CD4-positive, alpha-beta T cell treated with Interleukin-17A for 1 hour (primary cell): ENCODE measurements at places on chromosomes 6 and 20.
A peak's percentile ranks its signal among the peaks of the same experiment; 100 is the strongest.

DNA sequence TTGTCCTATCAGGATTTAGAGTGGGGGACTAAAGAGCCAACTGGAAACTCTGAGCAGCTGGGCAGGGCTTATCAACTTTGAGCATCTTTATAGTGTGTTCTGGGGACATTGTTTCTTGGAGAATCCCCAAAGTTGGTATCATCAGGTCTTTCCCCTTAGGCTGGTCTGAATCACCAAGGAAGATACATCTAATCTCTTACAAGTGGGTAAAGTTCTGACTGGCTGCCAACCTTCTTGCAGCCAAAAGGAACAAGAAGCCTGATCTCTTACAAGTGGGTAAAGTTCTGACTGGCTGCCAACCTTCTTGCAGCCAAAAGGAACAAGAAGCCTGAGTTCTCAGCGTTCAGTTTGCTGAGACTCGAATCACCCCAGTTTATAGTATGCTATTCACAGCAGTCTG, 1.6 kb upstream of the MED23 start:
- DNase-seq = no peak

- no peak for DNase-seq
These were observed 30.8 kb upstream of the PPP1R3G start for GRCh38 chr6:5054245-5054873.

DNA sequence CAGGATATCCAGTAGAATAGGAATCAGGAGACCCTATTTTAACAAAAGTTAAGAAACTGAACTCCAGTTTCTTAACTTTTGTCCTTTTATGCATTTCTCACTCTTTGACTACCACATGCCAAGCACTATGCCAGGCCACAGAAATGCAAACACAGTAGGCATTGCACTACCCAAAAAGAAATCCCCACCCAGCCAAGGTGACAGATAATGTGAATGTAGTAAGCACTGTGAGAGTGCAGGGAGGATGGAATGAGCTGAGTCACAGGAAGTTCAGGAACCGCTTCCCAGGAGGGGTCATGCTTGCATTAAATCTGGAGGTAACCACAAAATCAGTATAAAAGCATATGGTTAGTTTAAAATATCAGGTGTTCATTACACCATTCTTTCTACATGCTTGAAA, 20.1 kb upstream of the FAM83C start:
- no peak for DNase-seq

DNA sequence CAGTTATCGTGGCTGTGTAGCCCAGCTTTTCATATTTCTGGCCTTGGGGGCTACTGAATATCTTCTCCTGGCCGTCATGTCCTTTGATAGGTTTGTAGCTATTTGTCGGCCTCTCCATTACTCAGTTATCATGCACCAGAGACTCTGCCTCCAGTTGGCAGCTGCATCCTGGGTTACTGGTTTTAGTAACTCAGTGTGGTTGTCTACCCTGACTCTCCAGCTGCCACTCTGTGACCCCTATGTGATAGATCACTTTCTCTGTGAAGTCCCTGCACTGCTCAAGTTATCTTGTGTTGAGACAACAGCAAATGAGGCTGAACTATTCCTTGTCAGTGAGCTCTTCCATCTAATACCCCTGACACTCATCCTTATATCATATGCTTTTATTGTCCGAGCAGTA, 475 bp downstream of the OR2B6 start:
- no peak for DNase-seq

DNA sequence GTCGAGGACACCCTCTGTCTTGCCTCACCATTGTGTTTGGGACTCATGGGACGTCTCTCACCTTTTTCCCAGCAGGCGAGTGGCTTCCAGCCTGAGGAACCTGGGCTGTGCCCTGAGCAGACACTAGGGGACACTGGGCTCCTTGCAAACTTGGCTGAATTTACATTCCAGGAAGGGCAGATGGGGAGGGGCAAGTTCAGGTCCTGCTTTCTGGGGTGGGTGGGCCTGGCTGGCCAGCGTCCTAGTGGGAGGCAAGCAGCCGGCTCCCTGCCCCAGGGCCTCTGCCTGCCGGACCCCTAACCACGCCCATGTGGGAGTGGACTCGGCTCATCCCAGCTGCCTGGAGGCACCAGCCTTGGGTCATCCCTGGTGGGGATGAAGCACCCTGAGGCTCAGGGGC, 48.2 kb upstream of the MLN start:
- DNase-seq = peak; percentile 34

- no peak for DNase-seq
These were observed 447.0 kb downstream of the PLCB1 start for GRCh38 chr20:8579035-8579434.

- no peak for DNase-seq
These were observed 223.4 kb upstream of the TAB2 start for GRCh38 chr6:149094156-149094555.

GRCh38 chr20:16349523-16350260, 223.6 kb downstream of the KIF16B start:
- no peak for DNase-seq

DNA sequence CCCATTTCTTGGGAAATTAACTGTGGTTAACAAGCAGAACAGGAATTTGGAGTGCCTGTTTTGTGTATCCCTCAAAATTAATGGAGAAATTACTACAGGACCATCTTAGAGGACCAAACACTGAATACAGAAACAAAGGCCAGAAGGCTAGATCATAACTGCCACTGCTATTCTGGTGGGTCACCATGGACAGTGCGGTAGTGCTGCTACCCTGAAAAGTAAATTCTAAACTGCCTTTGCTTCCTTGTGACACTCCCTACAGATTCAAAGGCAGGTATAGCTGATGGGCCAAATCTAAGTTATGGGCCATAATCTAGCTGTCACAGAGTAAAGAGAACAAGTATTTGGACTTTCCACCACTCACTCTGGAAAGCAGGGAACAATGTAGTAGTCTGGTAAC, 575.8 kb upstream of the ADGRB3 start:
- DNase-seq = no peak

DNA sequence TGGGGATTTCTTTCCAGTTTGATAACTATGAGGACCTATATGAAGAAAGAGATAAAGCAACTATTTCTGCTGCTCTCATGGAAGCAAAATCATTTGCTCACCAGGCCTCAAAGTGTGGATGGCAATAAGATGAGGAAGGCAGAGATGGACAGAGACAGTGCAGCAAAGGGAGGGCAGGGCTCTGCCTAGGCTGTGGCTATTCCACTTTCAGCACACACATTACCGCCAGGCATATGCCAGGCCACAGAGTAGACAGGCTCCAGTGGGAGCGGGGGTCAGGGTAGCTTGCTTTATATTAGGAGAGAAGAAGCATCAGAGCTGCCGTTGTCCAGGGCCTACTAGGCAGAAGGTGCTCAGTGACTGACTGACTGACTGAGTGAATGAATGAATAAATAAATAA, 40.9 kb downstream of the BCL2L1 start:
- no peak for DNase-seq

DNA sequence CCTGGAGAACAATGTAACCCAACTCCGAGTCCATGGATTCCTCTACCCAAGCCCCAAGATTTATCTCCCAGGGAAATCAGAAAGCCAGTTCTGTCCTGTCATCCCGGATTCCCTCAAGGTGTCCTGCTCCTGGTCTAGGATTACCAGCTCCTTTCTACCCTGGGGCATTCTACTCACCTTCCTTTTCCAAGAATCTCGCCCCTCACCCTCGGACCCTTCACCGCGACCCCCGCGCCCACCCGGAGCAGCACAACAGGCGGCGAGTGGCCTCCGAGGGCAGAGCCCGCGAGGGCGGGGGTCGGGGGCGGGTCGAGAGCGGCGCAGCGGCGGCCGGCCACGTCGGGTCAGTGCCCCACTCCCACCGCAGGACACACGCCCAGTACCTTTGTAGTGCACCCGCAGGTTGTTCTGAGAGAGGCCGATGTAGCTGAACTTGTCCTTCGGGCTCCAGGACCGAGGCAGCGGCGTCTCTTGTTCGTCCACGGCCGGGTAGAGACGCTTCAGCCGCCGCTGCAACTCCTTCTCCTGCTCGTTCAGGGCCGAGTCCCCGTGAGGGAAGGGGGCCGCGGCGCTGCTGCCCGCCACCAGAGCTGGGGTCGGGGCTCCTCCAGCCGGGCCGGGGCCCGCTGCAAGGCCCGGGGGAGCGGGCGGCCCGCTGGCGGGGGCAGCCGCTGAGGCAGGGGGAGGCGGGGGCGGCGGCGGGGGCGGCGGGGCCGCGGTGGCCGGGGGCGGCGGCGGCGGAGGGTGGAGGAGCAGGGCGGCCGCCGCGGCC, 897 bp downstream of the RANBP9 start:
- DNase-seq = peak; percentile 37

DNA sequence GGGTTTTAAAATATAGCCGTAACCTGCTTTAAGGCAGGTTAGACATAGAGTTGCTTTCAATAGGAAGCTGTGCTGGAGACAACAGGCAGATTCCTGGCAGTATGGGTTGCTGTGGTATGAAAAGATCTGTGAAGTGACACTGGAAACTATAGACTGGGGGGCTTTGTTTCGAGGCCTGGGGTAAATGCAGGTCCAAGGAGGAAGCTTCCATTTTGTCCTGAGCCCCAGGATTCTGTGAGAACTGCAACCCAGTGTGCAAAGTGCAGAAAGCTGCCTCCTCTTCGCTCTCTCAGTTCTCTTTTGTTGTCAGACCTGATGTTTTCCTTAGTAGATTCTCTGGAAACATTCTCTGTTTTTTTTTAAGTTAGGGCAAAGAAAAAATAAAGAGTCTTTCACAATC, 86.9 kb downstream of the LYRM4 start:
- no peak for DNase-seq

DNA sequence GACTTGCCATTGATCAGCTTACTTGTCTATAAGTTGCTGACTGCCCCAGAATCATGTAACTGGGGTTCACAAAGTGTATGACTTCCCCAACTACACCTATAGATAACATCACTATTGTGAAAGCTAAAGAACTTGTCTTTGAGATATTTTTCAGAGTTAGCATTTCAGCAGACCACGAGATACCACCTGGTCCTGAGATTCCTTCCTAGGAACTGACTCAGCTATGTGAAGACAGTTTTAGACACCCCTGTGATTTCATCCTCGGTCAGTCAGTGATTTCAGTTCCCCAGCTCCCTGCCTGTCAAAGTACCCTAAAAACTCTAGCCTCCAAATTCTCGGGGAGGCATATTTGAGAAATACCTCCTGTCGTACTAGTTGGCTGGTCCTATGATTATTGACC, 62.4 kb downstream of the TXNDC5 start:
- no peak for DNase-seq

GRCh38 chr6:118781897-118782296, 112.1 kb upstream of the ASF1A start:
- DNase-seq = no peak

DNA sequence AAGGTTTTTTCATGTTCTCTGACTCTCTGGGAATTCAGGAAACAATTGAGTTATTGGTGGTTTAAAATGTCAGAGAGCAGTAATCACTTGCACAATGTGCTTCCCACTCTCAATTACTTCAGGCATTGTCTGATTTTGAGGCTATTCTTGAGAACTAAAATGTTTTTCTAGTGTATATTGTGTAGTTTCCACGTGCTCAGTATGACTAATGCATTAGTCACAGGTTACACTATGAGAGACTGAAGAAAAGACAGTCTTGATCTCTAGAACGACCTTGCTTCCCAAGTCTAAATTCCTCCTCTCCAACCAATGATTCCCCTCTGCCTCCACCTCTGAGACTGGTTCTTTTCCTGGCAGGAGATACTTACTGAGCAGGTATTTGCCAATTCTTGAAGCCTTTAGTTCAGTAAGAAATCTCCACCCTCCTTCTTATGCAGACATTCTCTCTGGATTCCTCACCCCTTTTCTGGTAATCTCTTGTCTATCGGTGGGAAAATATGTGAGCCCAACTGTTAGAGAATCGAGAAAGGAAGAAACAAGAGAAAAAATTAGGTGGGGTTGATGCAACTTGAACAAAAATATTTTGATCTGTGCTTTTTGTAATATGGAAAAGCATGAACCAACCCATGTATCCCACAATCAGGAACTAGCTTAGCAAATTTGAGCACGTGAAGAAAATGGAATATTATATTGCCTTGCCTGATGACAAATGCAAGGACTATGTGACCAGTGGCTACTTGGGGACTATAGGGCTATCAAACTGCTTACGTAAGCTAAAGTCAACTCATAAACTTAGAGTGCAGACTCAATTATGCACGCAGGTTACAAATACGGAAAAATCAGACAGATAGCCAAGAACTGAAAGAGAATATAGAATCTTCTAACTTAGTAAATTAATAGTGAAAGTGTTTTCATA, 61.1 kb upstream of the SLC22A16 start:
- no peak for DNase-seq

DNA sequence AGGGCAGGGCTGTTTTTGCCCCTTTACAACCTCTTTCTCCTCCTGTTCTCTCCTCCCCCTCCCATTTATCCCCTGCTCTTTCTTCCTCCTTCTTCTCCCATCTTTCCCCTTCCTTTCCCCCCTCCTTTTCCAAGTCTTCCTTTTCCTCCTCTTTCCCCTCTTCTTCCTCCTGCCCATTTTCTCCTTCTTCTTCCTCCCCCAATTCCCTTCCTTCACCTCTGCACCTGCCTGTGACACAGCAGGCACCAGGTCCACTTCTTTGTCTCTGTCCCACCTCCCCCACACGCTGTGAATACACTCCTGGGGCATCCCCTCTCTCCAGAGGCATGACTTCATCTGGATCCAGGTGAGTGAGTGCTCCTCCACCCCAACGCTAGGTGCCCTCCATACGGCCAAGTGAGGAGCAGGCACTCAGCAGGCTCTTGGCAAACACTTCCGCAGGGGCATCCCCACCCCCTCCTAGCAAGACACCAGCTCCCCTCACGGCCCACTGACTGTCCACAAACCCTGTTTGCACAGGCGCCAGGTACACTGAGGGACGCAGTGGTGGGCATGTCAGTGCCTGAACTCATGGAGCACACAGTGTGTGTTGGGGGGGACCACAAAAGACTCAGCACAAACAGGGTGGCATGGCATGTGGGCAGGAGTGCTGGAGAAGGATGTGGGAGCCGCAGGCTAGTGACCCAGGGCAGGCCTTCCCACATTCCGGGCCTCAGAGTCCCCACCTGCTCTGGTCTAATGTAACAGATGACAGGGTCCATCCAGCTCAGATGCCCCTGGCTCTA, 10.7 kb upstream of the TLDC2 start:
- DNase-seq = no peak

DNA sequence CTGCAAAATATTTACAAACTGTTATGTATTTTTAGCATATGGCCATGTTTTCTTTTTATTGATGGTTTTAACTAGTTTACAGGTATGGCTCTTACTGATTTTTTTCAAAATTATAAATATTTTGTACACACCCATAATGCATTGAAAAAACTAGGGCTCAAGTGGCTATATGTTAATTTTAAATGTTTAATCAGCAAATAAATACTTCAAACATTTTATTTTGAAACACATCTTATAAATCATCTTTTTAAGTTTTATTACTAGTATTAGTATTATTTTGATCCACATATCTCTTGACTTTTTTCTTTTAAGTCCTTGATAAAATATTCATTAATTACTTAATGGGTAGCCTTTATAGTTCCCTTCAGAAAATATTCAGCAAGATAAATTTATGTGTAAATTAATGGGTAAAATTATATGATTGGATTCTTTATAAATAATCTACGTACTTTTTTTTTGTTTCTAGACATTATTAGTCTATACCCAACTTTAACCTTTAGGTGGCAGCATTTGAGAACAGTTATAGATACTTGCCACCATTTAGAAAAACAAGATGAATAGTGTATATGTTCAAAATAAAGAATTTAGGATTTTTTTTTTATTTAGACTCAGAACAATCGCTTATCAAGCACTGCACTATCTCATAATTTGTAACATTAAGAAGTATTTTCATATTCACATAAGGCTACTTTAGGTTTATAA, 241.9 kb downstream of the ADGRB3 start:
- no peak for DNase-seq
